ENCODE measurements at places on chromosomes 6 and 20.

DNA sequence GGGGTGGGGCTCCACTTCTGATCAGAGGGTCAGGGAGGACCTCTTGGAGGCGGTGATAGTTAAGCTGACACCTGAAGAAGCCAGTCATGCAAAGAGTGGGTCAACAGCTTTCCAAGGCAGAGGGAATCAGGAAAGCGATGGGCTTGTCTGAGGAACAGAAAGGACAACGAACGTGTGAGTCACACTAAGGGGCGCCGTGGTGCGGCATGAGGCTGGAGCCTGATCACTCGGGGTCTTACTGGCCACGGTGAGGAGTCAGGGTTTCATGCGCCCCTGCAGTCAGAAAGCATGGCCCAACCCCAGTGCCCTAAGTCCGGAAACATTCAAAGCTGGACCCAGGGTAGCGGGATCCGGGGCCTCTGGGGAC lies 50.6 kb upstream of the SLC32A1 start:
- DNase-seq = no peak

GRCh38 chr6:52736145-52736544 lies 27.1 kb downstream of the GSTA2 start:
- no peak for DNase-seq

DNA sequence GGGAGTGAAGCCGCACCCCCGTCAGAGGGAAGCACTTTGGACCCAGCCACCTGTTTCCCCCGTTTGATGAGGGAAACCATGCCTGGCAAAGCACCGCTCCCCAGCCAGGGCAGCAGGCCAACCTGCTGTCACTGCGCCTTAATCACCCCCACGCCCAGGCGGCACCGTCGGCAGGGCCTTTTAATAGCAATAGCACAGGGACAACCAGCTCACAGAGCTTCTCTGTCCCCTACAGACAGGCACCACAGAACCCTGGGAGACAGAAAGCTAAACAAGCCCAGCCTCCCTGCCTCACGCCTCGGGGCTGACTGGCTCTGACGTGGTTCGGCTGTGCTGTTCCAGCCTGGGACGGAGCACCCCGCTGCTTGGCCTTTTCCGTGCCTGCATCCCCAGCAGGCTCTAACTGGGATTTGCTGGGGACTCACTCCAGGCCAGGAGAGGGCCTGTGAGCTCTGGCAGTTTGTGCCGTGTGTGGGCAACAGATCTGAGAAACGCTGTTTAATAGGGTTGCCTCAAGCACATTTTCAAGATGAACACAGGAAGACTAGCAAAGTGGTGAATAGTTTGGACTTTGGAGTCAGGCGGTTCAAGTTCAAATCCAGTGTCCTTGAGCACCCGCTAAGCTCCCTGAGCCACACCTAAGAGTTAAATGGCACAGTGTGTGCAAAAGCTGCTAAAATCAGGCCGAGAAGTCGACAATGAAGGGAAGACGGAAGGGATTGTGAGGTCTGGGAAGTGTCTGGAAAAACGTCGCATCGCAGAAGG lies 223.8 kb downstream of the NRN1 start:
- no peak for DNase-seq

GRCh38 chr20:14745830-14746229 lies 408.4 kb upstream of the FLRT3 start:
- no peak for DNase-seq

GRCh38 chr6:20644667-20645370 lies 110.6 kb downstream of the CDKAL1 start:
- DNase-seq = no peak

DNA sequence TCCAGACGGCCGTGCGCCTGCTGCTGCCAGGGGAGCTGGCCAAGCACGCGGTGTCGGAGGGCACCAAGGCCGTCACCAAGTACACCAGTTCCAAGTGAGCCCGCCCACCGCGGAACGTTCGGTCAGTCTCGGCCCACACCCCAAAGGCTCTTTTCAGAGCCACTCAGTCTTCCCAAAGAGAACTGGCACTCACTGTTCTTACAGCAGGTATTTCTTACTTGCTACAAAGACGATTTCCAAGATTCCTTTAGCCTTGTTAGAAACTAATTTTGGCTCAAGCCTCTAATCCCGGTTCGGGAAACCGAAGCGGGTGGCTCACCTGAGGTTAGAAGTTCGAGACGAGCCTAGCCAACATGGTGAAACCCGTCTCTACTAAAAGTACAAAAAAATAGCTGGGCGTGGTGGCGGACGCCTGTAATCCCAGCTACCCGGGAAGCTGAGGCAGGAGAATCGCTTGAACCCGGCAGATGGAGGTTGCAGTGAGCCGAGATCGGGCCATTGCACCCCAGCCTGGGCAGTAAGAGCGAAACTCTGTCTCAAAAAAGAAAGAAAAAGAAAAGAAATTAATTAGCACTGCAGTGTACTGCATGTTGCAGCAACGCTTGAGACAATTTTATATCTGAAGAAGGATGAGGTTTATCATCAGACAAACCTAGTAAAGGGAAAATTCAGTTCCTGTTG lies 73.1 kb downstream of the OR2B2 start:
- DNase-seq = no peak

DNA sequence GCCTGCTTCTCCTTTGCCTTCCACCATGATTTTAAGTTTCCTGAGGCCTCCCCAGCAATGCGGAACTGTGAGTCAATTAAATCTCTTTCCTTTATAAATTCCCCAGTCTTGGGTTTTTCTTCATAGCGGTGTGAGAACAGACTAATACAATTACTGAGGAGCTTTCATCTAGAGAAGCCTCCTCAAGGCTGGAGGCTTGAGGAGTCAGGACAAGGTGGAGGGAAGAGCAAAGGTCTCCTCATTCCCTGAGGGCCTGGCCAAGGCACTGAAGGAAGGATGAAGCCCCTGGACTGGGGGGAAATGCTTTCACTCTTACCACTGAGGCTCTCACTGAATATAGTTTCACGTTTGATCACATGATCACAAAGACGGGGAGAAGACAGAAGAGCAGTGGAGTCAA lies 118.2 kb downstream of the MAN1A1 start:
- DNase-seq = no peak

GRCh38 chr6:92541448-92542060 lies 877.8 kb downstream of the EPHA7 start:
- DNase-seq = no peak

DNA sequence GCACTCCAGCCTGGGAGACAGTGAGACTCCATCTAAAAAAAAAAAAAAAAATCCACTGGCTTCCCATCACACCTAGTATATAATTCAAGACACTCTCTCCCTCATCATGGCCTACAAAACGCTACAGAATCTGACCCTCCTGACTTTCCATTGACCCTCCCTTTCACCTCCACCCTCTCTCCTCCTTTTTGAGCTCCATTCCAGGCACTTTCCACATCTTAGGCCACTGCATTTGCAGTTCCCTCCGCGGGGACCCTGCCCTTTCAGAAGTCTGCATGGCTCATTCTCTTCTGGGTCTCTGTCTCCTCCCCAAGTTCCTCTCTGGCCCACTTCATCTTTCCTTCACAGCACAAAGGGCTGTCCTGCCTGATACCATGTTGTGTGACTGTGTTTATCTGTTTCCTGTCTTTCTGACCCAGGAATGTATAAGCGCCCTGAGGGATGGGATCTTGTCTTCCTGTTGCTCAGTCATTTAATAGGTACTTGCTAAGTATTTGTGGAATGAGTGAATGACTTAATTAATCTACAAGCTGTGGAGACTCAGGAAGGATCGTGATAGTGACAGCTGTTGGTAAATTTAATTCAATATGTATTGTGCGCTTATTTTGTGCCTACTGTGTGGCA lies 35.2 kb downstream of the NCR2 start:
- no peak for DNase-seq

All from stimulated activated CD4-positive, alpha-beta T cell treated with anti-CD3 and anti-CD28 coated beads, Interleukin-4, amount 100 ng/mL, for 48 hours (primary cell).